ENCODE measurements at places on chromosomes 12 and 14. TPM values are rescaled to one million over a fixed set of nuclear protein-coding genes. Genes with fewer than 3 reads are reported as not detected.
A peak's percentile ranks its signal among the peaks of the same experiment; 100 is the strongest.

DNA sequence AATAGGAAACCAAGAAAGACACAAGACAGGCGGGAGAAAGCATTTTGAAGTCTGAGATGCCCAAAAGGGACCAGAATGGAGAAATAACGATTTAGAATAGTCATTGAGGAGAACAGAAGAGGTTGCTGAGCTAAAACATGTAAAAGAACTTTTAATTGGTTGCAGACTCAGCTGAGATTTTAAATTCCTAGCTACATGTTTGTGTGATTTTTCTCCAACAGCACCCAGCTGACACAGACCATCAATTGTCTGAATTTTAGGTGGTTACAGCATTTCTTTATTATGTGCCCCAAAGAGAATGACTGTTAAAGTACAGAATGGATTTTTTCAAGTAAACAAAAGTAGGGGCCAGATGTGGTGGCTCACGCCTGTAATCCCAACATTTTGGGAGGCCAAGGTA, 50.3 kb downstream of the BAZ1A start:
- no peak for DNase-seq
- H3K4me3 ChIP-seq = no peak overlapping the region
- H3K27ac ChIP-seq = no peak overlapping the region
- no peaks in the 10 kb centered on the region for H3K4me1 ChIP-seq

DNA sequence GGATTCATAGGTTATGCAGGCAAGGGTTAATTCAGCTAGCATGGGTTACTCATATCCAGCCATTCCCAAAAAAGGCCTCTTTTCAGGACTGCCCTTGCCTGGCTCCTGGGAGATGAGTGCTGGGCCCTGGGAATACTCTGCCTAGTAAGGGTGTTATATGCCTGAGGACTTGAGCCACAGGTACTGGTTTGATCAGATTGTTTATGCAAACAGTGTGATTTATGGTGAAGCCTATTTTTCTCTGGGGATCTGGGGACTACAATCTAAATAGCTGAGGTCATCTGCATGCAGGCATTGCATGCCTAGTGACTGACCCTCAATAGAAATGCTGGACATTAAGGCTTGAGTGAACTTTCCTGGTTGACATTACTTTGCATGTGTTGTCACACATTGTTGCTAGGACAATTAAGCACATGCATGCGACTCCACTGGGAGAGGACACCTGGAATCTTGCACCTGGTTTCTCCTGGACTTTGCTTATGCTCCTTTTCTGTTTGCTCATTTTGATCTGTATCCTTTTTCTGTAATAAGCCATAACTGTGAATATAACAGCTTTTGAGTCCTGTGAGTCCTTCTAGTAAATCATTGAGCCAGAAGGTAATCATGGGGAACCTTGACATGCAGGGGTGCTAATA, 73.0 kb downstream of the RAD51B start:
- DNase-seq = no peak
- no peaks in the 10 kb centered on the region for H3K27me3 ChIP-seq
- no peaks in the 10 kb centered on the region for H3K4me1 ChIP-seq
- no peak overlapping the region for H3K4me3 ChIP-seq

The PAPLN gene
- total RNA-seq = 9.5 TPM

DNA sequence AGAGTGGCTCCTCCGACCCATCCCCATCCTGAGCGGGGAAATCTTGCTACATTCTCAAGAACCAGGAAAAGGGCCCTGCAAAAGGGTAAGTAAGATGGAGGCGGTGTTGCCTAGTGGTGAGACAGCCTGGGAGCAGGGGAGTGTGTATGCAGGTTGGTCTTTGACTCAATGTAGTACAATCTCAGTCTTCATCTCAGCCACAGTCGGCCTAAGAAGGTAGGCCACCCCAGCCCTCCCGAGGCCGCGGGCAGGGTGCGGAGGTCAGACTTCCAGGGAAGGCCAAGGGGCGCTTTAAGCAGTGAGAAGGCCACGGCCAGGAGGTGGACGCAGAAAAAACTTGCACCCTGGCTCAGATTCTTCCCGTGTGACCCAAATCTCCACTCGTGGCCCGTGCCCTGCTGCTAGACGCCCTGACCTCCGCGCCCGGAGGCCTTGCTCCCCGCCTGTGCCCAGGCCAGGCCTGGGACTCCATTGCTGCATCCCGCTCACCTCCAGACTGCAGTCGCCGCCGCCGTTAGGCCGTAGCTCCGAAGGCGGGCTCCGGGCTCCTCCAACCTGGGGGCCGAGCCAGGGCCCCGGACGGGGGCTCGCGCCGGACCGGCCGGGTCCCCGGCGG, 435 bp downstream of the FOXM1 start:
- peak overlapping the region; percentile 98 for H3K27ac ChIP-seq
- DNase-seq = peak; percentile 26
- H3K4me1 ChIP-seq = peaks cover 6% of the 10 kb centered on the region
- H3K27me3 ChIP-seq = no peaks in the 10 kb centered on the region
- H3K36me3 ChIP-seq = peaks cover 2% of the 10 kb centered on the region

DNA sequence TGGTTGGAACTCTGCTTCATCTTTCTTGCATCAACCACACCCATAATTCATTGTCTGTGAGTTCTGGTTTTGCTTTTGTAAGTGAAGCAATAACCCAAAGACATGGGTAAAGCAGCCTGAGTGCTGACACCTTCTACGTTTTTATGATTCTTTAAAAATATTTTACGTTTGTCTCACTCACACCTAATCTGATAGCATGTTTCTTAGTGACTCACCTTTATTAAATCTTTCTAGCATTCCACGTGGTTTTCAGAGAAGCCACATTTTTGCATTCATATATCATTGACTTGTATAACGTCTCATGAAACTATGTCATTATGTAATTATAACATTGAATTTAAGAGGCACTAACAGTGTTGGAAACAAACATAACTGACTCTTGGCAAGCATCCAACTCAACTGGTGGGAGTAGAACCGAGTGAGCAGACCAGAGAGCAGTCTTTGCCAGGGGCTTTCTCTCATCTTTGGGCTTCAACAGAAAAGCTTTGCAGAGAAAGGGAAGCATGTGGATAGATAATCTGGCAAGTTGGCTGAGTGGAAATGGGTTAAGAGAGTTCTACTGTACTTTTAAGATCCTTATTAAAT, 118.8 kb downstream of the TPH2 start:
- H3K27me3 ChIP-seq = no peaks in the 10 kb centered on the region
- no peak overlapping the region for H3K27ac ChIP-seq
- no peaks in the 10 kb centered on the region for H3K36me3 ChIP-seq
- H3K4me3 ChIP-seq = no peak overlapping the region
- H3K4me1 ChIP-seq = no peaks in the 10 kb centered on the region

DNA sequence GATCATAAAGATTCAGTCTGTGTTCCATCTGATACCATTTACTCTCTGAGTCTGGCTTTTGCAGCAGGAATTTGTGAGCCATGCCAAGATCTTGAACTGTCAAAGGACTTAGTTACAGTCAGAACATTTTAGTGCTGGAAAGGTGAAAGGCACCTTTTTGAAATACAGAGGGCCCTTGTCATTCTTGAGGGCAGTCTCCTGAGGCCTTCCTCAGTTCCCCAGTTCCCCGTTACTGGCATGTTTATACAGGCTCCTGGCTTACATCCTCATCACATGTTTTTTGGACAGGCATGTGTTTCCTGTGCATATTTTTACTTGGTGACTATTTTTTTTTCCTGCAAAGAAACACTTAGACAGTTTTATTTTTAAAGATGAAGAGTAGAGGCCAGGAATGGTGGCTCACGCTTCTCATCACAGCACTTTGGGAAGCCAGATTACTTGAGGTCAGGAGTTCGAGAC, 21.0 kb downstream of the CFAP54 start:
- H3K27me3 ChIP-seq = no peaks in the 10 kb centered on the region
- no peak overlapping the region for H3K4me3 ChIP-seq
- no peaks in the 10 kb centered on the region for H3K36me3 ChIP-seq

GRCh38 chr14:61586544-61587055, 108.7 kb upstream of the HIF1A start:
- no peaks in the 10 kb centered on the region for H3K36me3 ChIP-seq
- peaks cover 29% of the 10 kb centered on the region for H3K4me1 ChIP-seq

The EGLN3 gene
- total RNA-seq = 1.8 TPM

GRCh38 chr12:130956456-130957303, 3.0 kb downstream of the ADGRD1 start:
- H3K27ac ChIP-seq = no peak overlapping the region
- H3K36me3 ChIP-seq = no peaks in the 10 kb centered on the region
- no peak overlapping the region for H3K4me3 ChIP-seq
- H3K4me1 ChIP-seq = no peaks in the 10 kb centered on the region
- H3K27me3 ChIP-seq = no peaks in the 10 kb centered on the region

The KRT82 gene
- not detected for total RNA-seq

DNA sequence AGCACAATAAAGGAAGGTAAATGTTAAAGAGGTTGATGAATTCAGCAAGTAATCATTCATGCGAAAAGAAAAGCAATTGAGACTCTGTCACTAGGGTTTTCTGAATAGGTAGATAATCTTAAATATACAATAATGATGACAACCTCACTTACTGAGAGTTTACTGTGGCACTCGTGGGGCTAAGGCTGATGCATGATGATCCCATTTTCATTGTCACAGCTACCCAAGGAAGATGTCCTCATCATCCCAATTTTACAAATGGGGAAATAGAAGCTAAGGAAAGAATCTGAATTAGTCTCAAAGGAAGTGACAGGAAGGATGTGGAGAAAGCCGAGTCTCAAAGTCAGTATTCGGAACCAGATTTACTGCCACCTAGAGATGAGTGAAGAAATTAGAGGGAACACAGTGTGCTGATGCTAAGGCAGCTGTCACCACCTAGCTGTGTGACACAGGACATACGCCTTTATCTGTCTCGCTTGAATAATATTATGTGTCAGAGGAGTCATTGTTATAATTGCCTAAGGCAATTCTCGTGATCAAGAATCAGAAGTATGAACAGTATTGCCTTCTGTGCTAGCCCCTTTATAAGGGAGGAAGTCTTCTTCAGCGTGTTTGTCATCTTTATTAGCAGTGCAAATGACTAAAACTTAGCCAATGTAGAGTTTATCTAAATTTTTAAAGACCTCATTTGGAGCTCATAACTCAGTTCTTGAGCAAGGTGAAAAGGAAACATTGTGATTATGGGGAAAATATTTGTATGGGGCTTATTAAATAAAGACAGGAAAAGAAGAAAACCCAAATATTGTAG, 63.2 kb downstream of the ERGIC2 start:
- peak; percentile 63 for DNase-seq
- no peaks in the 10 kb centered on the region for H3K27me3 ChIP-seq
- no peak overlapping the region for H3K4me3 ChIP-seq
- H3K27ac ChIP-seq = no peak overlapping the region
- no peaks in the 10 kb centered on the region for H3K36me3 ChIP-seq
- peaks cover 3% of the 10 kb centered on the region for H3K4me1 ChIP-seq

- DNase-seq = no peak
- H3K4me3 ChIP-seq = no peak overlapping the region
- H3K4me1 ChIP-seq = no peaks in the 10 kb centered on the region
Observed at GRCh38 chr14:101064121-101064661, 160.7 kb upstream of the RTL1 start.

DNA sequence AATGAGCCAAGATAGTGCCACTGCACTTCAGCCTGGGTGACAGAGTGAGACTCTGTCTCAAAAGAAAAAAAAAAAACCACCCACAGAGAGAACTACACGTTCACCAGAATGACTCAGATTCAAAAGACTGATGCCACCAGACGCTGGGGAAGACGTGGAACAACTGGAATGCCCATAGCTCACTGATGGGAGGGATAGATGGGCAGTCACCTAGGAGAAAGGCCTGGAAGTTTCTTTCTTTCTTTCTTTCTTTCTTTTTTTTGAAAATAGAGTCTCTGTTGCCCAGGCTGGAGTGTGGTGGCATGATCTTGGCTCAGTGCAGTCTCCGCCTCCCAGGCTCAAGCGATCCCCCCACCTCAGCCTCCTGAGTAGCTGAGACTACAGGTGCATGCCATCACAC, 10.0 kb upstream of the KLC1 start:
- H3K27ac ChIP-seq = no peak overlapping the region
- H3K36me3 ChIP-seq = no peaks in the 10 kb centered on the region
- H3K4me3 ChIP-seq = no peak overlapping the region

DNA sequence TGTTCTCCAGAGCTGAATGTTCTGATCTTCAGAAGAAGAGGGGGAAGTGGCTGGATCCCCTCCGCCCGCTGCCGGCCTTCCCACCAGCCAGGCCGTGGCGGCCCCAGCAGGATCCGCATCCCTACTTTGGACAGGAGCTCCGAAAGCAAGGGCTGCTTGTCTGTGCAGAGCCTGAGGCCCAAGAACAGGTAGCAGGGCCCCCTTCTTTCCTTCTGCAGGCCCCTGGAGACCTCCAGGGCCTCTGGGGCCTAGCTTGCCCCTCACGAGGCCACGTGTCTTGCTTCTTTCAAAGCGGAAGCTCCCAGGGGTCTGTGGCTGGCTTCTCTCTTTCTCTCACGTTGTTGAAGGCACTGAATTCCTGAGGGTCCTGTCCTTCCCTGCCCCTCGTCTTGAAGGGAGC, 13.2 kb downstream of the PGF start:
- peaks cover 27% of the 10 kb centered on the region for H3K4me1 ChIP-seq
- no peak for DNase-seq
- no peaks in the 10 kb centered on the region for H3K36me3 ChIP-seq
- no peaks in the 10 kb centered on the region for H3K27me3 ChIP-seq
- H3K27ac ChIP-seq = no peak overlapping the region

The GNB3 gene
- total RNA-seq = 1.3 TPM

DNA sequence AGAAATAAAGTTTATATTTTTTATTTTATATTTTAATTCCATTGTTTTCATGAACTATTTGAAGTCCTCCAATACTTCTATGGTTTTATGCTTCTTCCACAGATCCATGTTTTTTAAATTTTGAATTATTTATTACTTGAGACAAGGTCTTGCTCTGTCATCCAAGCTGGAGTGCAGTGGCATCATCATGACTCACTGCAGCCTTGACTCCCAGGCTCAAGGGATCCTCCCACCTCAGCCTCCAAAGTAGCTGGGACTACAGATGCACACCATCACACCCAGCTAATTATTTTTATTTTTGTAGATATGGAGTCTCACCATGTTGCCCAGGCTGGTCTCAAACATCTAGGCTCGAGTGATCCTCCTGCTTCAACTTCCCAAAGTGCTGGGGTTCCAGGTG, 28.8 kb upstream of the DLGAP5 start:
- H3K27me3 ChIP-seq = no peaks in the 10 kb centered on the region
- H3K4me3 ChIP-seq = no peak overlapping the region
- no peak for DNase-seq
- no peaks in the 10 kb centered on the region for H3K36me3 ChIP-seq
- no peaks in the 10 kb centered on the region for H3K4me1 ChIP-seq
- no peak overlapping the region for H3K27ac ChIP-seq

The CFAP251 gene
- total RNA-seq = 7.9 TPM

GRCh38 chr14:80395031-80395430, 183.7 kb upstream of the DIO2 start:
- no peaks in the 10 kb centered on the region for H3K36me3 ChIP-seq
- no peak overlapping the region for H3K27ac ChIP-seq
- DNase-seq = no peak

The PHC1 gene
- 15.2 TPM for total RNA-seq

- H3K4me3 ChIP-seq = no peak overlapping the region
- H3K27ac ChIP-seq = no peak overlapping the region
- H3K4me1 ChIP-seq = no peaks in the 10 kb centered on the region
- no peaks in the 10 kb centered on the region for H3K36me3 ChIP-seq
- no peak for DNase-seq
Observed at GRCh38 chr12:21553329-21553675, 27.2 kb downstream of the SPX start.

The CERS5 gene
- total RNA-seq = 36.7 TPM

Measured in fibroblast of lung (primary cell).